ENCODE measurements at places on chromosomes 13 and 19.

DNA sequence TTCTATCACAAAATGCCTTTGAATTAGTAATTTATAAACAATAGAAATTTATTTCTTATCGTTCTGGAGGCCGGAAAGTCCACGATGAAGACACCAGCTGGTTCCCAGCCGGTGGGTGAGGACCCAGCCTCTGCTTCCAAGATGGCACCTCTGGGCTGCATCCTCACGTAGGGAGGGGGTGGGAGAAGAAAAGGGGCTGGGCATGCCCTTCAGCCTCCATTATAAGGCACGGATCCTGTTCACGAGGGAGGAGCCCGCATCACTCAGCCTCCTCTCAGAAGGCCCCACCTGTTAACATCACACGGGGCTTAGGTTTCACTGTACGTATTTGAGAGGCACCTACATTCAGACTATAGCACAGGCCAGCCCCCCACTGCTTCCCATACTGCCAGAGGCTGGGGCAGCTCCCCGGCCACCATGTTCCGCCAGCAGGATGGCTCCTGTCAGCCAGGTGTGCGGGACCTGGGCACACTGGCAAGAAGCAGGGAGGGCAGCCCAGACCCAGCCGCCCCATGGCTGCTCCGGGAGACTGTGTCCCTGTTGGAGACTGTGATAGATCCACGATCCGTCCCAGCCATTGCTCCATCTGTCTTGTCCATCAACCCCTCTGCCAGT is 131.6 kb downstream of the SOX1 start:
- no peak for DNase-seq

GRCh38 chr13:37187105-37187504 is 81.6 kb upstream of the CSNK1A1L start:
- DNase-seq, result no peak

- DNase-seq, result no peak
These were observed 26.8 kb downstream of the PEX11G start for GRCh38 chr19:7461841-7462629.

DNA sequence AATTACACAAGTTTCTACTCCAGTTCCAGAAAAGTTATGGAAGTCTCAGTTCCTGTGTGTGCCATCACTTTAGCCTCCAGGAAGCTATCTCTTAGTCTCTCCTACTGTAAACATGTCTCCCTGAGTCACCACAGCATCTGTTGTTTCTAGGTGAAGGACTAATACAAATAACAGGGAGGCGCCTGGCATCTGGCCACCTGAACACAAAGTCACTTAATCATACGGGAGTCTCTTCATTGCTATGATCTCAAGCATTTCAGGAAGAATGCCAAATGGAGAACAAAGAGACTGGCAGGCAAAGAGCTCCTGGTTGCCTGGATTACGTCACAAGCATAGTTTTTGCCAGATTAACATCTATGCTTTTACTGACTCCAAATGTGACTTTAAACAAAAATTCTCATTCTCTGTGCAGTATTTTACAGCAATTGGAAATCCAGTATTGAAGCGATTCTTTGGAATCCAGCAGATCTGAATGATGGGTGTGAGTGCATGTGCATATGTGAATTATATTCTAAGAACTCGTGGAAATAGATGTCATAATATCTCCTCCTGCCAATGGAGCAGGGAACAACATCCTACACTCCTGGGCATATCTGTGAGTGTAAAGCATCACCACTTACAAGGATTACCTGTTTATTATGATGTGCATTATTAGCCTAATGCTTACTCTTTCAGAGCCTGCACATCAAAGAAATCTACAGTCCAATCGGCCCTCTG is 572.8 kb downstream of the PCDH9 start:
- DNase-seq, result peak; percentile 93

DNA sequence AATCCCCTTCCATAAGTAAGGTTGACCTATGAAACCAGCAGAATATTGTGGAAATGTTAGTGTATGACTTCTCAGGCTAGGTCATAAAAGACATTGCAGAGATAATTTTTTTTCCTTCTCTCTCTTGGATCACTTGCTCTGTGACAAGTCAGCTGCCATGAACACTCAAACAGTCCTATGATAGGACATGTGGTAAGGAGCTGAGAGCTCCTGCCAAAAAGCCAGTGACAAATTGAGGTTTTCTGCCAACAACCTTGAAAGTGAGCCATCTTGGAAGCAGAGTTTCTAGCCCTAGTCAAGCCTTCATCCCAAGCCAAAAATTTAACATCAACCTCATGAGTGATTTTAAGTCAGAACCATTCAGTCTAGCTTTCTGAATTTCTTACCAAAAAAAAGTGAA is 270.9 kb upstream of the NBEA start:
- no peak for DNase-seq

- no peak for DNase-seq
These were observed 1.1 kb downstream of the ZNF836 start for GRCh38 chr19:52170304-52170703.

GRCh38 chr13:81383444-81383843 is 1042.5 kb upstream of the SPRY2 start:
- no peak for DNase-seq

DNA sequence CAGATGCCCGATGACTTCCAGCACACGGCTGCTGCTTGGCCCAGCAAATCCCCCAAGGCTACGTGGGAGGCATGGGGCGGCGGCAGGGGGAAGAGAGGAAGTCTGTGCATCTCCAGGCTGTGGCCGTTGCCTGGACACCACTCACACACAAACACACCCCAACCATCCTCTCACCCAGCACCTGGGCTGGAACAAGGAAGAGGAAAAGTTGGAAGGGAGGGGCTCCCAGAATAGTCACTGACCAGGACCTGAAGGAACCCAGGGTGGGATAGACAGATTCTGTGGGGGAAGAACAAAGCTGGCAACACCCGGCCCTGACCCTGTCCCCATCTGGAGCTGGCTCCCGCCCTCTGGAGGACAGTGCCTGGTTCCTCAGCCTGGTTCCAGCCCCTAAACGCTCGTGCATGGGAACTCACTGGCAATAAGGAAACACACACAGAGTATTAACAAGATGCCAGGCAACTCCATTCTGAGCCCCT is 11.2 kb downstream of the PPP6R1 start:
- peak; percentile 64 for DNase-seq

DNA sequence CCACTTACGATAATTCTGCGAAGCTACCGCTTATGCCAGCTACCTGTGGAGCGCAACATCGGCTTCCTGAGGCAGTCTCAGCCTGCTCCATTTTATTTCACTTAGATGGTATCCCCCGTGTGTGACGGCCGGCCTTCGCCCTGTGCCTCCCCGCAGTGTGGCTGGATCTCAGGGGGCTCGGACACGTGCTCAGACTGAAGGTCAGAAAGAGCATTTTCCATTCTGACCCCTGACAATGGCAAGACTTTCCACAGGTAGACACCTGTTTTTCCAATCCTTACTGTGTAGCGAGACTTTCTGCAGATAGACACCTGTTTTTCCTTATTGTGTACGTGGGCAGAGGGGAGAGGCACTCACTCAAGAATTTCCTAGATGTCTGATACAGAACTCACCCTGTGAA is 52.7 kb downstream of the ATP11A start:
- DNase-seq, result no peak

GRCh38 chr13:99018418-99019180 is 40.7 kb upstream of the DOCK9 start:
- no peak for DNase-seq

Data from NCI-H1694 treated with DMSO at 0.1 percent for 48 hours (cell line).